ENCODE measurements at places on chromosomes 3 and 15. TPM values are rescaled to one million over a fixed set of nuclear protein-coding genes. Genes with fewer than 3 reads are reported as not detected.

Gene SLC6A11
- 7.3 TPM for total RNA-seq

Gene BFSP2
- not detected for total RNA-seq

Gene TNNC1
- 16.6 TPM for total RNA-seq

Gene GOLGA8T
- total RNA-seq, result 0.19 TPM

Gene P4HTM
- 47.4 TPM for total RNA-seq

- DNase-seq, result no peak
- no peaks in the 10 kb centered on the region for H3K27me3 ChIP-seq
- peaks cover 29% of the 10 kb centered on the region for H3K36me3 ChIP-seq
These were observed 33.5 kb downstream of the ZBTB38 start for GRCh38 chr3:141401573-141402475.
